ENCODE measurements at places on chromosomes 16 and 17.
A peak's percentile ranks its signal among the peaks of the same experiment; 100 is the strongest.

DNA sequence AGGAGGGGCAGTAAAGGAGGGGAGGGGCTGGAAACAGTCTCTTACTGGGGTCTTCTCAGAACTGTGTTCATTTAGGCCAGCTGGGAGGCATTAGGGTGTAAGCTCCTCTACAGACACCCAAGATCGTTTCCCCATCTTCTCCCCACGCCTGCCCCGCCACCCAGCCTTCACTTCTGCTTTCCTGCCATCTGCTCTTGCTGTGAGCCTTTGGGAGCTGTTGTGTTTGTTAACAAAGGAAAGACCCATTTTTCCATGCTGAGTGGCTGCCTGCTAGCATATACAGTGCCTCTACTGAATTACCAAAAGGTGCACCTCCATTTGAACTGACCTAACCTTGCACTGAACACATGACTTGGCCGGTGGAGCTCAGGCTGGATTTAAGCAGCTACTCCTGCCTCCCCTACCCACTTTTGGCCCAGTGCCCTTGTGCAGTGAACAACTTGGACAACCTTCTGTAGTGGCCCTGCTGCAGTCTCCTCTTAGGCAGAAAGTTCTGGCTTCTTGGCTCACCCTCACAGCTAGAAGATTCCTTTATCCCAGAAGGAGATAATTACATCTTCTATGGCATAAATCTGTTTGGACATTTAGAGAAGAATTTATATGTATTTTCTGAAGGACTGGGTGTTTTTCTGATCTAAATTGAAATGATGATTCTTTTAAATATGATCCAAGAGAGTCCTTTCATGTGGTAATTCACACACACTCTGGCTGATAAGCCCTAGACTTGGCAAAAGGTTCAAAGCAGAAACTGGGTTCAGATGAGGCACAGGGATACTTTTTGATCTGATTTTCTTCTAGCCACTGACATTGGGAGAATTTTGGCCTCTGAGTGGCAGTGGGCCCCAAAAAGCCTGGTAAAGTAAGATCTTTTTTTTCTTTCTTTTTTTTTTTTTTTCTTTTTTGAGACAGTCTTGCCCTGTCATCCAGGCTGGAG, 81.9 kb upstream of the HNF1B start:
- no peak for DNase-seq

- no peak for DNase-seq
These were observed 14.2 kb downstream of the B4GALNT2 start for GRCh38 chr17:49146620-49147306.

DNA sequence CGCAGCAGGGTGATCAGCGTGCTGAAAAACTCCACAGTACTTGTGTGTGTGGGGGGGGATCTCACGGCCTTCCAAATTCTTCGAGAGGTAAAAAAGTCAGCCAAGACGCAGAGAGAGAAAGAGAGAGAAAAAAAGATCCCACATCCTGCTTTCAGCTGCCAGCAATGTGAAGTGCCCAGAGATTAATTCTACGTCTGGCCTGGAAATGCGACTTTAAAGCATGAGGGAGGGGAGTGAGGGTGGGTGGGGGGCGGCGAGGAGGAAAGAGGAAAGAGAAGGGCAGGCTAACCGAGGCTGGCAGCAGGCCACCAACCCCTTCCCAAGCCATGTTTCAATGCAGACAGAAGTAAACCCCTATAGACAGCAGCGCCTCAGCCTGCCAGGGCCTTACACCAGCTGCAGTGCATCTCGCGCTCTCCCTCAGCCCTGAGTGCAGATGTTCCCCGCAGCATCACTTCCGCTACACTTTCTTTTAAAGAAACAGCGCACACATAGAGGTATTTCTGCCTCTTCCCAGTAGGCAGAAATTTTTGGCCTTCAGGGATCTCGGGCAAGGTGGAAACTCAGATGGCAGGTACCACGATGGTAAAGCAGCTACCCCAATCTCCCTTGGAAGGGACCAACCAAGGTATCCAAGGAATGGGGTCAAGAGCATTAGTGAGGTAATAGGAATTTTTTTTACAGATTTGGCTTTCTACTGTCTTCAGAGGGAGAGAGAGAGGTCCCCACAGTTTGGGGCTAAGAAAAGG, 87.8 kb downstream of the SMG6 start:
- peak; percentile 49 for DNase-seq

DNA sequence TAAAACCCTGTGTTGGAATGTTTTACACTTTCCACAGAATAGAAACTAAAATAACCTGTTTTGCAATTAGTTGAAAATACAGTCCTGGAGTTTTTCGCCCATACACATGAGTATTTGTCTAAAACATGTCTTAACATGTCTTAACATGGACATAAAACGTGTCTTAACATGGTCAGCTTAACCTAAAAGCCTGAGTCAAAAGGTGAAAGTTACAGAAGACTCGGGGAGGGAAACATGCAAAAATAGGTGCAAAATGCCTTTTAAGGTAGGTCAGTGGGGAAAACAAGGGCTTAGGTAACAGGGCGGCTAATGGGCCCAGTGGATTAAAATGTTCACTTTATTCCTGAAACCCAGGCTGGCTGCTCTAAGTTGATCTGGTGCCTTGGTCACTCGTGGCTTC, 56.1 kb upstream of the RBL2 start:
- DNase-seq = no peak

DNA sequence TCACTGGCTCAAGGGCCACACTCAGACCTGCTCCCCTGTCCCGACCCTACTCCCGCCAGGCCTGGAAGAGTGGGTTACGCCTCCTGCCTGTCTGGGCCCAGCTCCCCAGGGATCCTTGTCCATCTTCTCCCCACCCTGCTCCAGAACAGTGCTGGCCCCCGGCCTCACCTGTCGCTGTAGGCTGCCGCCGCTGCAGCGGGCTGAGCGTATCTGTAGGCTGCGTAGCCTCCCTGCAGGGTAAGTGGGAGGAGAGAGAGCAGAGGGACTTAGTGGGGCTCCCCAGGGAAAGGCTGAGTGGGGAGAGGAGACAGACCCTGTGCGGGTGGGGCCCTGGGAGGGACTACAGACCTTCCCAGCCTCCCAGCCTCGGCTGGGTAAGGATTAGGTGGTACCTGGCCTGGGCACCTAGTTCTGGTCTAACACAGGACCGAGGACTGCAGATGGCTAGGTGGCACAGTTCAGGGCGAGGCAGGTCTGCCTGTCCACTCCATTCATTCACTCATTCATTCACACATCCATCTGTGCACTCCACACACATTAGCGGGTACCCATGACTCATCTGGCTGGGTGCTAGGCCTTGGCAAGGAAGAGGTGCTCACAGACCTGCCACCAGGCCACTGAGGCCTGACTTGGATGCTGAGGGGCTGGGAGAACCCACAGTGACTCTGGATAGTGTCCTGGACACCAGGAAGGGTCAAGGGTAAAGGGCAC, 20.9 kb downstream of the ENGASE start:
- no peak for DNase-seq

GRCh38 chr17:63917646-63918045, 993 bp downstream of the GH1 start:
- no peak for DNase-seq

All from stimulated activated CD8-positive, alpha-beta memory T cell treated with anti-CD3 and anti-CD28 coated beads, Interleukin-7, amount 100 ng/mL, for 4 hours (primary cell).